RKO (cell line): ENCODE measurements at places on chromosomes 2 and 18.
A peak's percentile ranks its signal among the peaks of the same experiment; 100 is the strongest.

DNA sequence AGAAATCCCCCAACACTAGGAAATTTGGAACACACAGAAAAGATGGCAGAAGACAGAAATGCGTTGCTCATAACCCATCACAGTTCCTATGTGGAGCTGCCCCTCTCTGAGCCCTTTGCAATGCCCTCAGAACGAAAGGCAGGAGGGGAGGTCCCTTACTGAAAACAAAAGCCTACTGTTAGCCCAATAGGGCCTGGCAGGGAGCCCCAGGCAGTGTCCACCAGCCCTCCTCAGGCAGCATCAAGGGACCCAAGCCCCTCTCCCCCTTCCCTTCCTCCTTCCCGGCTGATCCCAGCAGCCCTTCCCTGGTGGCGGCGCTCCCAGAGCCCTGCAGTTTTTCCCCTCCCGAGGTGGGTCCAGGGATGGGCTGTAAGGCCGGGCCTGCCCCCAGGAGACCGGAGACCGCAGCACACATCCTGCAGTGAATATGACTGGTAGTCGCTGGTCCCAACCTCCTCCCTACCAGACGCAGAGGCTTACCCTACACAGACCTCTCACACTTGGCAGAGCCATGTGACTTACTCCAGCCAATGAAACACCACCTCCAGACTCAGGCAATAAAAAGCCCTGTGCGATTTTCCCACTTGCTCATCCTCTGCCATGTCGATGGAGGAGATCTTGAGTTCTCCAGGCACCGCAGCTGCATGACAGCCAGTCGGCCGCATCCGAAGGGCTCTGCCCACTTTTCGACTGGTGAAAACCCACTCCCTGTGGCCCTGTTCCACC, 19.4 kb upstream of the DUSP2 start:
- DNase-seq: no peak

GRCh38 chr2:183359867-183360266, 235.6 kb downstream of the NUP35 start:
- DNase-seq: peak; percentile 16

- no peak for DNase-seq
These were observed 145.4 kb downstream of the ARL6IP6 start for GRCh38 chr2:152863826-152864225.

GRCh38 chr18:13657974-13658373, 68.4 kb downstream of the FAM210A start:
- DNase-seq: no peak

DNA sequence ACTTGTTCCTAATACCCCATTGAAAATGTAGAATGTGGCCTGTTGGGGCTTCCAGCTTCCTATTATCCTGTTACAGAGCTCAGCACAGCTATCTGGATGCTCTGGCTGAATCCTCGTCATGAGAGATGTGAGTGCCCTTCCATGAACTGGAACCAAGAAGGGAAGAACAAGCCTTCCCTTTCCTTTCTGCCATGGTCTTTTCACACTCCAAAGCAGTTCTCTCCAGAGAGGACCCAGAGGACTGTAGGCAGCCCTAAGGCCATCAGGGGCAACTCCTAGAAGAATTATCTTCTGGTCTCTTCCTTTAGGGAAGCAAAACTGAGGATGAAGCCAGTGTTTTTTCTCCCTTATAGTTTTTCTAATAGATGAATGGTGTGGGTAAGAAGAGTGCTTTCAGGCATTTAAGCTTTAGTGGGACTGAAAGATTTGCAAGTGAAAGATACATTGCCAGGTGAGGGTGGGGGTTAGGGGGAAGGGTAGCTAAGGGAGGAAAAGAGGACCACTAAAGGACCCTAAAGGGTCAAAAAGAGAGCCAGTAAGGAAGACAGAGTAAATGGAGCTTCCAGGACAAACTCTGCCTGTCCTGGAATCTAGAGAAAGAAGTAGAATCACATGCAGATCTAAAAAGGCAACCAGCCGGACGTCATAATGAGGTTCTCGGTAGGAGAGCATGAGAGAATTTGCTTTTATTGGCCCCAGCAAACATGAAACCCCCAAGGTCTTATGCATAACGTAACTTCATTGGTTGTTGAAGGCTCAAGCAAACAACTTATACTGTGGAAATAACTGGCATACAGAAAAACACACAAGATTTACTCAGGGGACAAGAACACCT, 12.4 kb upstream of the XPO1 start:
- no peak for DNase-seq

GRCh38 chr18:11654736-11655605, 34.1 kb upstream of the GNAL start:
- DNase-seq: no peak

DNA sequence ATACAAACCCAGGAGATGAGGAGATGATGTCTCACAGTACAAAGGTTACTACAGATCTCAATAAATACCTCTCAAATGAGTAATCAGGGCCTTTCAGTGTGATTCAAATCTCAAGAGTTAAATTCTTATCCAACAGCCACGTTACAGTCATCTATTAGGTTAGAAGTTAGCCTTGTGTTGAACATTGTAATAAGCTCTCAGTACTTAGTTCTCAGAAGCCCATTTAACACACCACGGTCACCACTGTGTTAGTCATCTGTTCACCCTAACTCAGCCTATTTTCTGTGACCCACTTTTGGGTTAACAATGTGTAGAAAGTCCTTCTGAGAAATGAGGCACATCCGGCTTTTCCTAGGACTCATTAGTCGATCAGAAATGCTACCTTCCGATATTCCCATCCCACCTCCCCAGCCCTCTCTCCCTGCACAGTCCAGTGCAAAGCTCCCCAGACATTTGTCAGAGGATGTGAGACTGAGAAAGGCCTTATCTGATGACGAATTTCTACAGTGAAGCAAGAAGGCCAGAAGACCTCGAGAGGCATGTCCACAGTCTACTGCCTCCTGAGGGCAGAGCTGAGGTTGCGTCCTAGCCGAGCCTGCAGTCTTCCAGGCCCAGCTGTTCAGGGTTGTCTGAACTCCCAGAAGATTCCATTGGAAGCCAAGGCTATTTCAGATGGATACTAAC, 92.6 kb downstream of the ACTR2 start:
- peak; percentile 99 for DNase-seq

DNA sequence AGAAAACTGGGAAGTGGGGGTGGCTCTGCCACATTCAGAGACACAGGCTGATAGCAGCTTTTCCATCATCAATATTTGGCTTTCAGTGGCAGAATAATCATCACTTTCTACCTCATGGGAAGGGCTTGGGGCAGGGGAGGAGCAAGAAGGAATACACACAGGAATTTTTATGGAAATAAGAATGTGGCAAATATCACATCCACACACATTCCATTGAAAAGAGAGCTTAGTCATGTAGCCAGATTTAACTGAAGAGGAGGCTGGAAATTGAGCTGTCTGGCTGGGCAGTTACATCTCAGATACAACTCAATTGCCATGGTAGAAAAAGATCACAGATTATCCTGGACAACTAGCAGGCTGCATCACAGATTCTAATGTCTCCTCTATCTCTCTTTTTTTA, 1474.0 kb upstream of the ACVR2A start:
- DNase-seq: no peak

DNA sequence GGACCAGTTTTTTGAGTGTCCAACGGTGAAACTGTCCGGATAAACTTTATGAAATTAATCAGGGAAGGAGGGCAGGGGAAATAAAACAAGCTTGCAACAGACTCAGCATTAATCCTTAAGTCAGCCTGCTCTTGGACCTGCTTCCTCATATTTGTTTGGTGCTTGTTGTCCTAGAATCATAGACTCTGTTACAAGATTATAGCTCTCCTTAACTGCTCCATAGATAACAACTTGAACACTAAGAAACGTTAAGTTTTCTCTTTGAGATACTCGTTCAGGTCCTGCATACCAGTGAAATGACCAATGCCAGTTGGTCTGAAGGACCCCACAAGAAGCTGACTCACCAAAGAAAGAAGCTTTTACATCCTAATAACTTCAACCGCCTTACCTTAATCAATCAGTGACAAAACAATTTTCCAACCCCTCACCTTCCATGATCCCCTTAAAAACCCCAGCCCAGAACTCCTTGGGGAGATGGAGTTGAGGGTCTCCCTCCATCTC, 493.2 kb downstream of the PID1 start:
- DNase-seq: no peak

GRCh38 chr2:224014336-224014735, 24.8 kb downstream of the SERPINE2 start:
- DNase-seq: no peak

- peak; percentile 27 for DNase-seq
These were observed 2.7 kb downstream of the TNP1 start for GRCh38 chr2:216857131-216857550.

GRCh38 chr2:240021488-240022104, 3.5 kb downstream of the NDUFA10 start:
- DNase-seq: peak; percentile 62

- no peak for DNase-seq
These were observed 314.5 kb downstream of the NCKAP5 start for GRCh38 chr2:133253793-133254192.

GRCh38 chr2:235263205-235264120, 230.4 kb upstream of the AGAP1 start:
- DNase-seq: peak; percentile 91

- no peak for DNase-seq
These were observed 31.1 kb downstream of the EPAS1 start for GRCh38 chr2:46328291-46328690.

- no peak for DNase-seq
These were observed 19.3 kb upstream of the TMEM87B start for GRCh38 chr2:112035786-112036185.

DNA sequence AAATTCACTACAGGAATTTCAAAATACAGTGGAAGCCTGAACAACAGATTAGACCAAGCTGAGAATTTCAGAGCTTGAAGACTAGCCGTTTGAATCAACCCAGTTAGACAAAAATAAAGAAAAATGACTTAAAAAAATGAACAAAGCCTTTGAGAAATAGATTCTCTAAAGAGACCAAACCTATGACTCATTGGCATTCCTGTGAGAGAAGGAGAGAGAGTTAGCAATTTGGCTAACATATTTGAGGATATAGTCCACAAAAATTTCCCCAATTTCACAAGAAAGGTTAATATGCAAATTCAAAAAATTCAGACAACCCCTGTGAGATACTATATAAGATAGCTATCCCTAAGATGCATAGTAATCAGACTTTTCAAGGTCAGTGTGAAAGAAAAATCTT, 78.0 kb downstream of the MYO3B start:
- DNase-seq: no peak

GRCh38 chr2:118732432-118732831, 115.0 kb downstream of the EN1 start:
- no peak for DNase-seq

- no peak for DNase-seq
These were observed 12.0 kb downstream of the GPR35 start for GRCh38 chr2:240637116-240637900.

GRCh38 chr2:58762176-58762781, 521.2 kb upstream of the FANCL start:
- DNase-seq: peak; percentile 52

DNA sequence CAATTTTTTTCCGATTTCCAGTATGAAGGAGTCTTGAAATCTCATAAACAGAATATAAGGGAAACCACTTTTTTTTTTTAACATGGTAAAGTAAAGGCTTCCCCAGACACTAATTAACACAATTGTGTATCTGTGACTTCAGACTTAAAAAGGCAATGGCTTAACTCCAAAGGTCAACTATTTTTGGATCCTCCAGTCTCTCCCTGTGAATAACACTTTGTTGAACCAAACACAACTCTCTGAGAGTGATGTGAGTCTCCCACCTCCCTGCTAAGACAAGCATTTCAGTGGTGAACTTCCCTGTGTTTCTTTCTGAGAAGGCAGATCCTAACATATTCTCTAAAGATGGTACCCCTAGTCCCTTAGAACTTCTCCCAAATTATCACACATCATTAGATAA, 219.6 kb upstream of the RBBP8 start:
- no peak for DNase-seq

DNA sequence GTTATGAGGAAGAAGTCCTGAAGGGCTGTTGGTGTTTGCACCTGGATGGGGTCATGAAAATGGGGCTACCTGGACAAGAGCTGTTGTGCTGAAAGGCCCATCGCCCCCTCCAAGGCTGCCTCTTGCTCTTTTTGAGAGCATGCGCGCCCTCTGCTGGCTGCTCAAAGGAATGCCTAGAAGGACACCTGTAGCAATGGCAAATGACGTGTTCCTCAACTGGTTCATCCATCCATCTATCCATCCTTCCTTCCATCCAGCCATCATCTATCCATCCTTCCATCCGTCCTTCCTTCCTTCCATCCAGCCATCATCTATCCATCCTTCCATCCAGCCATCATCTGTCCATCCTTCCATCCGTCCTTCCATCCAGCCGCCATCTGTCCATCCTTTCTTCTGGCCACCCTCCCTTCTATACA, 17.2 kb upstream of the RPL31 start:
- DNase-seq: peak; percentile 78

DNA sequence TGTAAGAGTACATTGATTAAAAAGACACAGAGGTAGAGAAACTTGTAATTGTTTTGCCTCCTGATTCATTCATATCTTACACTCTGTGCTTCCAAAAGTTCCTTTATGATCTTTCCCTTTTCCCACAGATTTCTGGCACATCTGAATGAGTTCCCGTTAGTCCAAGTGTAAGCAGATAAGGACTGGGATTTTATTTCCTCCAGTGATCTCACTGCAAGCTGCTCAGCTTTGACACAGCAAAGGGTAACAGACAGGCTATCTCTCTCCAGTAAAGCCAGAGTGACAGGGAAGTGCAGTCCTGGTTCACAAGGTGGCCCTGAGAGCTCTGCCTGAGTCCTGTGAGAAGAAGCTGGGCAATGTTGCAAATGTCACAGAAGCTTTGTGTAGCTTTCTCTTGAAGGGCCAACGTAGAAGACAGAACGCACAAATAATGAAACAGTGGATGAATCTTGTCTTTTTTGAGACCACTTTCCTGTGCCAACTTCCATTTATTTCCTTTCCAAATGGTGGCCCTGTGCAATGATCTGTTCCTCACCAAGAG, 32.5 kb upstream of the KCNE4 start:
- no peak for DNase-seq

- no peak for DNase-seq
These were observed 13.8 kb downstream of the TPGS2 start for GRCh38 chr18:36814994-36815393.

- DNase-seq: peak; percentile 87
These were observed 8.1 kb downstream of the SMAD7 start for GRCh38 chr18:48942554-48943261.

DNA sequence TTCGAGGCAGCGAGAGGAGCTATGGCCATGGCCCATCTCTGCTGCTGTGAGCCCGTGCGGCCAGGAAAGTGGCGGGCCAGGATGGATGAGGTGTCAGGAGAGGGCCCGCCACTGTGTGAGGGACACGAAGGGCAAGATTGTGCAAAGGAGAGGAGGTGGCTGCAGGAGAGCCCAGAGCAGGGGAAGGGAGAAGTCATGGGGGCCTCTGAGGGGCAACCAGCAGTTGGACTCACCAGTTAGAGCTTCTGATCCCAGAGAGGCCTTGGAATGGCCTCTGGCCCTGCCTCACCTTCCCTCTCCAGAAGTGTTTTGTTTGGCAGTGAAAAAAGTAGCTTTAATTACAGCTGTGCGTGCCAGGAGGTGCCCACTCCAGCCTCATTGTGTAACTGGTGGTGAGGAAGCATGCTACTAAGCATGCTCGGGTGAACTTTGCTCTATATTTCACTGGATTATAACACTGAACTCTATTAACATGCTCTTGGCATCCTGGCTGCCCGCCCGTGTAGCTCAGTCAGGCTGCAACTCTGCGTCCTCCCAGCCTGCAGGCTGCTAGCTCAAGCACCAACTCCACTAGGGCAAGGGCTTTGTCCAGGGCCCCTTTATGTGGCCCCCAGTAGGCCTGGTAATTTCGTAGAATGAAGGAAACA, 34.2 kb downstream of the IMPA2 start:
- DNase-seq: no peak
